ENCODE measurements at places on chromosomes 4 and X.

- no peak for DNase-seq
Measured at GRCh38 chr4:28435314-28435713, 1574.7 kb downstream of the STIM2 start.

- no peak for DNase-seq
Measured at GRCh38 chrX:38618180-38618579, 56.8 kb downstream of the TSPAN7 start.

GRCh38 chr4:119946359-119946758 lies 120.3 kb downstream of the MAD2L1 start:
- no peak for DNase-seq

GRCh38 chr4:6106156-6106555 lies 87.9 kb upstream of the C4orf50 start:
- no peak for DNase-seq

DNA sequence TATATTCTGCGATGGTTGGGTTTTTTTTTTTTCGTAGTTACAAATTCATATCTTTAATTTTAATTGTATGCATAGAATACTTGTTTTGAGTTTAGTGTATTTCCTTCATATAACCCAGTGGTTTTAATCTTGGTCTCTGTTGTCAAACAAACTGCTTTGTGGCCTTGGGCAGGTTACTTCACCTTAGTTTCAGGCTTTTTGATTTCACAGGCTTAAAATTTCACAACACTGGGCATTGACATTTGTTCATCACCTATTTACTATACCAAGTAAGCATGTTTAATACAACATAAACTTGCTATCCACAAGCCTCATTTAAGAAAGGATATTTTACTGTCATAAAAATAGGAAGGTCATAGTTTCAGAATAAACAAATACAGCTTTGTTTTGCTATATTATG lies 14.7 kb downstream of the RAPGEF2 start:
- no peak for DNase-seq

GRCh38 chr4:104351706-104352105 lies 143.0 kb downstream of the CXXC4 start:
- no peak for DNase-seq

DNA sequence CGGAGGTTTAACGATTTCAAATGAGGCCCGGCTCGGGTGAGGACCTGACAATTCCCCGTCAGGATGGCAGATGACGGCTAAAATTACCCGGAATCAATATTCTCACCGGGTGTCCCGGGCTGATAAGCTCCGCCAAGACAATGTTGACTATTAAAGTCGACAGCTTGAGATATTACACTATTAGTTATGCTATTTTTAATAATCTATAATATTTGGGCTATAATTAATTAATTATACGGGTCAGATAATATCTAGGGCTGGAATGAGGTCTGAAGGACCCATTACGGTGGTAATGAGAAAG lies 9.4 kb upstream of the NKX1-1 start:
- no peak for DNase-seq

- no peak for DNase-seq
Measured at GRCh38 chr4:3426465-3427133, 15.2 kb upstream of the HGFAC start.

GRCh38 chrX:53441531-53442321 lies 7.6 kb upstream of the HSD17B10 start:
- no peak for DNase-seq

DNA sequence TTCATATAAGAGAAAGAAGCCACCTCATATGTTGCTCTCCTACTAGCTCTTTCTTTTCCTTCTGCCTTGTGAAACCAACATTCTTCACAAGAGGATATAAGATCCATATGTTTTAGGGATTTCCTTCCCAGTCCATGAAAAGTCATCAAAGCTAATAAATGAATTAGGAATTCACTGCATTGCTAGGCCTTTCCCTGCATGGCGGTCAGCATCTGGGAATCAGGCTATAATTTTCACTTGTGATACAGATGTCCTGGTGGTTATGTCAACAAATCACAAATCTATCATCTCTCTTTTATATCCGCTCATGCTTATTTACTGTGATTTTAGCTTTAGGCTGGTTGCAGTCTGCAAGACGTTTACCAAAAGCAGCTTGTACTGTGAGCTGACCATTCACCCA lies 510.0 kb downstream of the NLGN4X start:
- DNase-seq = no peak

DNA sequence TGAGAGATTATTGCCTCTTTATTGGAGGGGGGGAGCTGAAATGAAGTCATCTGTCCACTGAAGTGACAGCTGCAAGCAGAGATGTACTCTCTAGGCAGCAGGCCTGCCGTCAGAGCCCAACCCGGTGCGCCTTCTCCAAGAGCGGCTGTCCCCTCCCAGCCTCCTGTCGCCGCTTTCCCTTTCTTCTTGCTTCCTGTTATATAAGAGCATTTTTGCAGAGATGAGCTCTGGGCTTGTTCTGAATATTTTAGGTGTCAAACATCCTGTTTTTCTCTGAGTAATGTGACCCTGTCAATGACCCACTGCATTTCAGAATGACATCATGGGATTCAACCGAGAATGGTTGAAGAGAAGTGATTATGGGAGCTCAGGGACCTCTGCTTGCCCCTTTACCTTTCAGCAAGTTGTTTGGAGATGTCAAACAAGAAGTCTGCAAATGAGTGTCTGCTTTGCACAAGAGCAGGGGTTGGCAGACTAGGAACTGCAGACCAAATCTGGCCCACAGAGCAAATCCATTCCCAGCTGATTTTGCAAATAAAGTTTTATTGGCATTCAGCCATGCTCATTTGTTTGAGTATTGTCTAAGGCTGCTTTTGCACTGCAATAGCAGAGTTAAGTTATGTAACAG lies 79.9 kb downstream of the SLC9A6 start:
- DNase-seq = no peak

- no peak for DNase-seq
Measured at GRCh38 chr4:172819353-172819752, 349.3 kb upstream of the GALNT7 start.

GRCh38 chrX:133850399-133850798 lies 135.0 kb downstream of the GPC3 start:
- DNase-seq = no peak

DNA sequence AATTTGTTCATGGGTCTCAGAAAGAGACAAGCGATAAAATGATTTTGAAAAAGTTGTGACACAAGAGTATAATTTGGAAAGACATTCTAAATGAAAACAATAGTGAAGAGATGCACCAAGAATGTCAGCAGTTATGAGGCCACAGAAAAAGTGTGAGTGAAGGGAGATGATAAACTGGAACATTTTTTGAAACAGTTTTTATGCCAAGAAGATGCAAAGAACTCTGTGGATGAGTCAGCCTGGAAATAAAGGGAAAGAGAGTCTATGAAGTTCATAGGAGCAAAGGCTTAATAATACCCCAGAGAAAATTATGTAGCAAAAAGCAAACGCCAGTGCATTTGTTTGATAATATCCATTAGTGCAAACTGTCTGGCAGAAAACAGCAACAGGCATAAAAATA lies 188.4 kb upstream of the TBC1D9 start:
- peak; percentile 45 for DNase-seq

DNA sequence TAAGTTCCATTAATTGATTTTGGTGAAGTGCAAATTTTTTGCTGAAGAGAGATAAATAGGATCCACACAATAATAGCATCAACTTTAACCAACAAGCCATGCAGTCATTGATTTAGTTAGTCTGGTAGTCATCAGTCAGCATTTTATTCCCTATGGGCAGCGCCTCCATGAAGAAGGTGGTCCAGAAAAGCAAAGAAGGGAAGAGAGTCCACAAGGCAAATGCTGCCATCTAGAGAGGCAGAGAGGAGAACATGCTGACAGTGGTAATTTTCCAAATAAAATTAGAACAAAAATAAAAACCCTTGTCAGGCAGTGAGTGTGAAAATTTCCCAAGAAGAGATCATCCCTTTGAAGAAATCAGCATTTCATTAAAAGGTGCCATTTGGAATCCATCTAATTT lies 366.7 kb upstream of the FAM241A start:
- no peak for DNase-seq

DNA sequence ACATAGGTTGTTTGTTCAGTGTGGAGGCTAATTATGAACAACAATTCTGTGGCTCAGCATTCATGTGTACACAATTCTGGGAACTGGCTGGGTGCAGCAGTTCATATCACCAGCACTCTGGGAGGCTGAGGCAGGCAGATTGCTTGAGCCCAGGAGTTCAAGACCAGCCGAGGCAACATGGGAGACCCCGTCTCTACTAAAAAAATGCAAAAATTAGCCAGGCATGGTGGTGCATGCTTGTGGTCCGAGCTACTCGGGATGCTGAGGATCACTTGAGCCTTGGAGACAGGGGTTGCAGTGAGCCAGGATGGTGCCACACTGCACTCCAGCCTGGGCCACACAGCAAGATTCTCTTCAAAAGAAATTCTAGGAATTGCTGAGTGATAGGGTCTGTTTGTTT lies 4.5 kb upstream of the PPP2R2C start:
- no peak for DNase-seq

- no peak for DNase-seq
Measured at GRCh38 chr4:184529283-184529682, 54.9 kb upstream of the IRF2 start.

DNA sequence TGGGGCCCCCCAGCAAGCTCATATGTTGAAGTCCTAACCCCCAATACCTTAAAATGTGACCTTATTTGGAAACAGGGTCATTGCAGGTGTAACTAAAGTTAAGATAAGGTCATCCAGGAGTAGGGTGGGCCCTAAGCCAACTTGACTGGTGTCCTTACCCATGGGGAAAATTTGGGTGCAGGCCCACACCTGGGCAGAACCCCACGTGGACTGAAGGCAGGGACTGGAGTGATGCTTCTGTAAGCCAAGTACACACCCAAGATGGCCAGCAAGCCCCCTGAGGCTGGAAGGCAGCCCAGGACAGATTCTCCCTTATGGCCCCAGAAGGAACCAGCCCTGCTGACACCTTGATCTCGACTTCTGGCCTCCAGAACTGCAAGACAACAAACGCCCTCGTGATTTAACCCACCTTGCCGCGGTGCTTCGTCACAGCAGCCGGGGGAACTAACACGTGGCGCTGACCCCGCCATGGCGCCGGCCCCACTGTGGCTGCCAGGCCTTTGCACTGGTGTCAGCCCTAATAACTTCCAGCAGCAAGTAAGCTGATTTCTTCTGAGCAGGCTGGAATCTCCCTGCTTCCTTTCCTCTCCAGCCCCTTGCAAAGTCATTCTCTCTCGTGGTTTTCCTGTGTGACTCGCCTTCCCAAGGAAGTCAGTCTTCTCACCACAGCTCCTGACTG lies 23.2 kb upstream of the MXD4 start:
- DNase-seq = no peak

DNA sequence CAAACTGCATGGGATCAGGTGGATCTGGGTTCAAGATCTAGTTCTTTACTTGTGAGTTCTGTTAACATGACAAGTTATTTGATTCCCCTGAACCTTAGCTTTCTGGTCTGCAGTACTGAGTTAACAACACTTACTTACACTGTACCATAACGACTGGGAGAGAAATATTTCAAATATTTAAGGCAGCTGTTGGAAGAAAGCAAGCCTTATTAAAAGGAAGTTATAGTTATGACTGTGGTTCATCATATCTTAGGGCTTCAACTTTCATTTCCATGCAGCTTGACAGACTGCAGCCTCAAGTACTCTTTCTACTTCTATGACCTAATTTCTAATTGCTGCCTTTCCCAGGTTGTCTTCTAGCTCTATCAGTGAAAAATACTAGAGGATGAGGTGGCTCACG lies 40.0 kb upstream of the PDGFRA start:
- peak; percentile 49 for DNase-seq

DNA sequence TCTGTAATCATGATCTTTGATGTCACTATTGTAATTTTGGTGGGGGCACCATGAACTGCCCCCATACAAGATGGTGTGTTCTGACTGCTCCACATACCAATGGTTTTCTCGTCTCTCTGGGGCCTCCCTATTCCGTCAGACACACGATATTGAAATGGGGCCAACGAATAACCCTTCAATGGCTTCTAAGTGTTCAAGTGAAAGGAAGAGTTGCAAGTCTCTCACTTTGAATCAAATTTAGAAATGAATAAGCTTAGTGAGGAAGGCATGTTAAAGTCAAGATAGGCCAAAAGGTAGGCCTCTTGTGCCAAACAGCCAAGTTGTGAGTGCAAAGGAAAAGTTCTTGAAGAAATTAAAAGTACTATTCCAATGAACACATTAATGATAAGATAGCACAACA lies 205.4 kb downstream of the SPRY1 start:
- DNase-seq = no peak

GRCh38 chr4:168839758-168840391 lies 170.2 kb downstream of the CBR4 start:
- DNase-seq = no peak

- DNase-seq = no peak
Measured at GRCh38 chr4:108130955-108131354, 37.8 kb downstream of the LEF1 start.

DNA sequence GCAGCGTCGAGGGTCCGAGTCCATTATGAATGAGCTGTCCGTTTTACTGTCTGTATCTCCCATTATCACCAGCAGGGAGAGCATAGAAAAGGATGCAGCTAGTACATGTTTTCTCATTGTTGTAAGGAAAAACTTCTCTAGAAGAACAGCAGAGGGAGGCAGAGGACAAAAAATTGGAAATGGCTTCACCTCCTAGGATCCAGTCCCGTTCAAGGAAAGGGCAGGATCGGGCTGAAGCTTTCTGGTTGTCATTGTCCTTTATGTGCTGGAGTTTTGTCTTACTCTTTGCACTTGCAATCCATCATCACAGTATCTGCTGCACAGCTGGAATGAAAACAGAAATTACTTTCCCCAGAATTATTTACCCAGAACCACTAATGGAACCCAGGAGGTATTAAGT lies 14.7 kb downstream of the NDP start:
- DNase-seq = peak; percentile 46

DNA sequence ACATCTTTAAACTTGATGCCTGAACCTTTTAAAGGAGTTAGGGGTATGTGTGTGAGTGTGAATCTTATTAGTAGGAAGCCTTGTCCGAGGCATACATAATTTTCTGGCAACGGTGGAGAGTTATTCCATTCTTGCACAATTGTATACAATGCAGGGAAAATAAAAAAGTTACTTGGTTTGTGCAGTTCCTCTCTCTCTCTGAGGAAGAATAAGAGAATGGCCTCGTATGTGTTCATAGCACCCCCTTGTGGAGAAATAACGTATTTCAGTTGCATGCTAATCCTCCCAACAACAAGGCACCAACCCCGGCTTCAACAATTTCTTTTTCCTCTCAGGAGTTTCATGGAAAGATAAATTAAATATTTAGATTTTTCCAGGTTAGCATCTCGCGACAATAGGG lies 33.7 kb upstream of the FGF13 start:
- DNase-seq = no peak
